ENCODE measurements at places on chromosomes 3 and 15.

GRCh38 chr15:91904942-91905341 lies 51.4 kb downstream of the SLCO3A1 start:
- no peak for DNase-seq

- DNase-seq: no peak
Observed at GRCh38 chr15:61687651-61688050, 372.6 kb downstream of the VPS13C start.

DNA sequence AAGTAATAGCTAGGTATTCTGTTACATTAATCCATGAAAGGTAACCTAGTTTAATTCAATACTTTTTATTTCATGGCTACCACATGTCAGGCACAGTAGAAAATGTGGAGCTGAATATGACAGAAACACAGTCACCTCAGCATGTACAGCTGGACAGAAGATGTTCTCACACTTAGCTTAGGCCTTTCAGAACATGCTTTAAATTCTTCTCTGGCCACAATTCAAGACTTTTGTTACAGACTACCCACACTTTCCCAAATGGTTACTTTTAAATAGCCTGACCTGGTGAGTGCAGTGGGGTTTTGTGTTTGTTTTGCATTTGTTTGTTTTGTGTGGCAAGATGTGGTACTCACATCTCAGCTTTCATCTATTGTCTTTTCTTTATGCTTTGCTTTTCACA lies 1079.5 kb downstream of the IGSF11 start:
- no peak for DNase-seq

DNA sequence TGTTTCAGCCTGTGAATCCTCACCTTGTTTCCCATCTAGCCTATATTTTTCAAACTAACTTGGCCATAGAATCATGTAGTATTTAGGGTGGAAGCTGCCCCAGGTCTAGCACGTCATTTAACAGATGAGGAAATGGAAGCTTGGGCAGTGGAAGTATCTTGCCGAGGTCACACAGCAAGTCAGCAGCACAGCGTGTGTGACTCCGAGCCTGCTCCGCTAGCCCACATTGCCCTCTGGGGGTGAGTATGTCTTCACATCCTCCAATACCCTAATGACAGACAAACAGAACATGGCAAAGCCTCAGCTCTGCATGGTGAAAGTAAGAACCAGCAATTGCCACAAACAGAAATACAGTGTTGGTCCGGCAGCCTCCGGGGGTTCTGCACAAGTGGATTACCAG lies 2.2 kb upstream of the CCR5 start:
- peak; percentile 40 for DNase-seq

DNA sequence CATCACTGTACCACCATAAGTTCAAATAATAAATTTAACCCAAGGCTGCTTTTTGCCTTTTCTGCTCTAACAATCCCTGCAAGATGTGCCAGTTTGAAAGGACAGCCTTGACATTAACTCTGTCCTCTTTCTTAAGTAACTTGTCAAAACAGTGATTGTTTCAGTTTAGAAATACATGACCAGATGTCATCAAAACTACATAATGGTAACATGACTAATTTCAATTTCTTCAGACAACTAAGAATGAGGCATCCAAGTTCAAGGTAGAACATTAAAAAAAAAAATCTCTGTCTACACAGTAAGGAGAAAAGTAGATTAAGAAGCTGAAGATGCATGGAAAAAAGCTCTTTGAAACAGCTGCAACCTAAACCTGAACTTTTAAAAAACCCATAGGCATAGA lies 47.4 kb downstream of the SHQ1 start:
- DNase-seq: no peak

DNA sequence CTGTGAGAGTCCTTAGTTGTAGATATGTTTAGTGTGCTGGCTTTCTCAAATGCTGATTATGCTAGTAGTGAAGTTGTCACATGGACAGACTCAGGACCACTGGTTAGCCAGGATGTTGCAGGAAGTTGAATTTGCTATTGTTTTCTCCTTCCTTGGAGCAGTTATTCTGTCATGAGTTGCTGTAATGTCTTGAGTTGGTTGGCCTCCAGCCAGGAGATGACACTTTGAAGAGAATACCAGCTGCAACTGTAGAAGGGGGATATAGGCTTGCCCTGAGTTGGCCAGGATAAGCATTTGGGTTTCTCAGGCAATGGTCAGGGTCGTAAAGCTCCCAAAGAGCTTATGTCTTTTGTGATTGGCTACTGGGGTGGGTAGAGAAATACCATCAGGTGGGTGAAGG lies 206.7 kb downstream of the ZNF621 start:
- no peak for DNase-seq

GRCh38 chr3:119160361-119160760 lies 13.0 kb upstream of the UPK1B start:
- DNase-seq: no peak

- DNase-seq: no peak
Observed at GRCh38 chr15:39976291-39977274, 42.7 kb downstream of the EIF2AK4 start.

Measured in activated CD8-positive, alpha-beta memory T cell treated with anti-CD3 and anti-CD28 coated beads for 1 hour (primary cell).